Upper lobe of left lung (tissue), 6 donors: ENCODE measurements at places on chromosomes 5 and 9.

DNA sequence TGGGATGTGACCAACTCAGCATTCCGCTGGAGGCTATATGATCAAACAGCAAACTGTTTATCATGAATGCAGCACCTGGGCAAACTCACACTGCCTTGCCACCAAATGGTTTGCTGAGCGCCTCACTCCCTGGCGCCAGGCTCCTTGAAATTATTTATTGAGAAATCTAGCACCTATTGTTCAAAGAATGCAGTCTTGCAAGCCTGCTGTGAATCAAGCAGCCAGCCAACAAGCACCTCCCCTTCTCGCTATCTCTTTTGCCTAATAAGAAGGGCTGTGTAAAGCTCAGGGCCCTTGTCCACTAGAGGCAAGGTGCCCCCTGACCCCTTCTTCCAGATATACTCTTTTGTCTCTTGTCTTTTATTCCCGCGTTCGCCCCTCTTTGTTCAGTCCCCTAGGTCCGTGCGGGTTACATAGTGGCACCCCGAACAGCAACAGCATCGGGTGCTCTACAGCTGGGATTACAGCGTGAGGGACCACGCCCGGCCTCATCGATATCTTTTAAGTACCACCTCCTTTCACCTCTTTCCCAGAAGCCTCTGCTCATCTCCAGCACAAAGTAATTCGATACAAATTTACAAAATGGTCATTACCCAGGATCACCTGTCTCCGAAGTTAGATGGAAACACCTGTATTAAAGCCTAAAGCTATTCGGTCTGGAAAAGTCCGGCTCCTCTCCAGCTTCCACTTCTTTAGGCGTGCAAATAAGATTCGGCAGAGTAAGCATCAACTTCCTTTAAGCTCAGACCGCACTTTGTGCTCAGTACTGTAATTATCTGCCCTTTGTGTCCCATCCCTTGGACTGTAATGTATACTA is 896 bp downstream of the RIGI start:
- DNase-seq, result peak; percentile 45
- peaks cover 33% of the 10 kb centered on the region for H3K4me1 ChIP-seq
- peak overlapping the region; percentile 47 for H3K4me3 ChIP-seq
- no peaks in the 10 kb centered on the region for H3K27me3 ChIP-seq
- H3K36me3 ChIP-seq, result peaks cover under 1% of the 10 kb centered on the region

GRCh38 chr5:141560725-141561483 is 57.9 kb downstream of the DIAPH1 start:
- peak overlapping the region; percentile 89 for H3K27ac ChIP-seq
- H3K27me3 ChIP-seq, result no peaks in the 10 kb centered on the region
- no peak for DNase-seq

- no peaks in the 10 kb centered on the region for H3K27me3 ChIP-seq
- no peak overlapping the region for H3K4me3 ChIP-seq
- no peak overlapping the region for H3K27ac ChIP-seq
- no peaks in the 10 kb centered on the region for H3K36me3 ChIP-seq
Observed at GRCh38 chr9:92663951-92664350, 6.0 kb downstream of the IPPK start.

DNA sequence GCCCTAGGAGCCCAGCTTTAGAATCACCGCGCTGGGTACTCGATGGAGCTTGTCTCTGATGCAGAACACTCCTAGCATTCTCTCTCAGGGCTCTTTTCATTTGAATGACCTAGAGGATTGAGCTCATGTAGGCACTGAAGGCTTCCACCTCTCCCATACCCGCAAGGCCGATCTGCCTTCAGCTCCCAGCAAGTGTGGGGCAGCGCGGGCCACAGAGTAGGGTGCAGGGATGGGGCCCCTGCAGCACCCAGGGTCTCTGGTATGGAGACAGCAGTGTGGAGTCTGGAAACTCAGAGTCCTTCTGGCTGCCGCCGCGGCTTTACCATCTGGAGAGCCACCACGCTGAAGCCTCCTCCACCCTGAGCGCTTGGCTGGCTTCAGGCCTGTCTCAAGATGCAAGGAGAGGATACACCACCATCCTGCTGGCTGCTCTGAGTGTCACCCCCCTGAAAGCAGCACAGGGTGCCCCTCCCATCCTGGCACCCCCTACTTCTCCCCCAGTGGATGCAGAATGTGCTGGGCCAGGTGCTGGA is 12.9 kb downstream of the STKLD1 start:
- H3K4me1 ChIP-seq, result no peaks in the 10 kb centered on the region
- DNase-seq, result no peak
- H3K4me3 ChIP-seq, result no peak overlapping the region
- H3K36me3 ChIP-seq, result no peaks in the 10 kb centered on the region

- H3K27ac ChIP-seq, result no peak within 1 kb of the TSS
- H3K4me3 ChIP-seq, result peak within 1 kb of the TSS; percentile 6
- no peaks in the 10 kb centered on the region for H3K36me3 ChIP-seq
- no peaks in the 10 kb centered on the region for H3K4me1 ChIP-seq
- DNase-seq, result peak; percentile 58
- H3K27me3 ChIP-seq, result no peaks in the 10 kb centered on the region
Observed at GRCh38 chr5:141412854-141413539, at the start of gene PCDHGA10. Gene PCDHGA10, plus strand, starts transcription at chr5:141412987. Its CDS starts 189 bp downstream, at chr5:141413176.

DNA sequence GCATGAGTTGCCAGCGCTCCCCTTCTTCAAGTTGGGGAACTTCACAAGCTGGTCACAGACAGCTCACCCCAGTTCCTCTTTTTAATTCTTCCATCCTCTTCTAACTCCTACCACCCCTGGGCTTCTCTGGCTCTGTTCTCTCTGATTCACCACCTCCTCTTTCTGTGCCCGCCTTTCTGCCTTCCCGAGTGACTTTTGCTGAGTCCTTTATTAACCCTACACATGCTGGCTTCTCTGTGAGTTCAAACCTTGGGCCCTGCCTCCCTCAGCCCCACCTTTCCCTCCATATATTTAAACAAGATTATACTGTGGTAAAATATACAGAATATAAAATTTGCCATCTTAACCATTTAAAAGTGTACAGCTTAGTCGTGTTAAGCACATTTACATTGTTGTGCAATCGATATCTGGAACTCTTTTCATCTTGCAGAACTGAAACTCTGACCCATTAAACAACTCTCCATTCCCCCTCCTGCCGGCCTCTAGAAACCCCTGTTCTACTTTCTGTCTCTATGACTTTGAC is 32.0 kb downstream of the SLC46A2 start:
- H3K27ac ChIP-seq, result peak overlapping the region; percentile 50
- H3K4me3 ChIP-seq, result no peak overlapping the region
- peaks cover 50% of the 10 kb centered on the region for H3K4me1 ChIP-seq
- no peak for DNase-seq

DNA sequence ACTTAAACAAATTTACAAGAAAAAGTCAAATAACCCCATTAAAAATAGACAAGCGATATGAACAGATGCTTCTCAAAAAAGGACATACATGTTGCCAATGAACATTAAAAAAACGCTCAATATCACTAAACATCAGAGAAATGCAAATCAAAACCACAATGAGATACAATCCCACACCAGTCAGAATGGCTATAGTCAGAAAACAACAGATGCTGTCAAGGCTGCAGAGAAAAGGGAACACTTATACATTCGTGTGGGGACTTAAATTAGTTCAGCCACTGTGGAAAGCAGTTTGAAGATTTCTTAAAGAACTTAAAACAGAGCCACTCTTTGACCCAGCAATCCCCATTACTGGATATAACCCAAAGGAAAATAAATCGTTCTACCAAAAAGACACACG is 10.8 kb downstream of the OR13F1 start:
- no peaks in the 10 kb centered on the region for H3K36me3 ChIP-seq
- no peak overlapping the region for H3K27ac ChIP-seq
- no peaks in the 10 kb centered on the region for H3K4me1 ChIP-seq
- H3K27me3 ChIP-seq, result no peaks in the 10 kb centered on the region
- DNase-seq, result no peak

- no peaks in the 10 kb centered on the region for H3K36me3 ChIP-seq
- H3K4me3 ChIP-seq, result no peak overlapping the region
- H3K4me1 ChIP-seq, result peaks cover 18% of the 10 kb centered on the region
- DNase-seq, result no peak
- H3K27me3 ChIP-seq, result no peaks in the 10 kb centered on the region
Observed at GRCh38 chr9:92147030-92147851, 32.0 kb upstream of the SPTLC1 start.

DNA sequence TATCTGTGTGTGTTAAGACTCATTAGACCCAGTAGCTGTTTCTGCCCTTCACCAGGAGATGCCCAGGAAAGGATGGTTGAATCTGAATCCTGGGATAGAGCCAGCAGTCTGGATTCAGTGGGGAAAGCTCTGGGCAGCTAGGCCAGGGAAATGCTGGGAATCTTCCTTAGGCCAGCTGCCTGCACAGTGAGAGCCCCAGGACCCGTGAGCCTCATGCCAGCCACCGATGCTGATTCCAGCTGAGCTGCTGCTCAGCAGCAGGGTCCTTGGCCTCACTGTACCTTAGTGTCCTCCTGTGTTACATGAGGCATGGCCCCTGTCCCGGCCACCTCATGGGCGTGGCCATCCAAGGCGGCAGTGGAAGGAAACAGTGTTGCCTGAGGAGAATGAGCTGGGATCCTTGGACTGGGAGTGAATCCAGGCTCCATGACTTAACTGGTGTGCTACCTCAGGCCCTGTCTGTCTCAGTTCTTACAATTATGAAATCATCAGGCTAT is 87.1 kb downstream of the AMBP start:
- DNase-seq, result no peak
- H3K4me3 ChIP-seq, result no peak overlapping the region
- H3K4me1 ChIP-seq, result peaks cover 40% of the 10 kb centered on the region
- no peaks in the 10 kb centered on the region for H3K27me3 ChIP-seq

- H3K27me3 ChIP-seq, result no peaks in the 10 kb centered on the region
- no peaks in the 10 kb centered on the region for H3K36me3 ChIP-seq
- no peak overlapping the region for H3K27ac ChIP-seq
- no peak for DNase-seq
- H3K4me3 ChIP-seq, result no peak overlapping the region
Observed at GRCh38 chr5:104297076-104297475, 734.5 kb upstream of the NUDT12 start.

DNA sequence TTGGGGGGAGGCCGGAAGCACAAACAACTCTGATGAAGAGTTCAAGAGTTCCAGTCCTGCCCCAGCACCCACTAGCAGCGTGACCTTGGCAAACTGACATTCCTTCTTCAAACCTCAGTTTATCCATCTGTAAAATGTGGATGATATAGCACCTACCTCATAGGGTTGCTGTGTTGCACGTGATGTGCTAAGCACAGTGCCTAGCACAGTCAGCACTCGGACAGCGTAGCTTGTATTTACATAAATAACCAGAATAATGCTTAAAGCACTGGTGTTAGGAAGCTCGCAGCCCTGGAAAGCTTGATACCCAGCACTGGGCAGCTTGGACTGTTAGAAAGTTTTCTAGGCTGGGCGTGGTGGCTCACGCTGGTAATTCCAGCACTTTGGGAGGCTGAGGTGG is 5.1 kb downstream of the PKN3 start:
- H3K4me1 ChIP-seq, result peaks cover 13% of the 10 kb centered on the region
- H3K27ac ChIP-seq, result no peak overlapping the region
- no peak for DNase-seq
- H3K27me3 ChIP-seq, result no peaks in the 10 kb centered on the region
- H3K4me3 ChIP-seq, result no peak overlapping the region
- no peaks in the 10 kb centered on the region for H3K36me3 ChIP-seq

DNA sequence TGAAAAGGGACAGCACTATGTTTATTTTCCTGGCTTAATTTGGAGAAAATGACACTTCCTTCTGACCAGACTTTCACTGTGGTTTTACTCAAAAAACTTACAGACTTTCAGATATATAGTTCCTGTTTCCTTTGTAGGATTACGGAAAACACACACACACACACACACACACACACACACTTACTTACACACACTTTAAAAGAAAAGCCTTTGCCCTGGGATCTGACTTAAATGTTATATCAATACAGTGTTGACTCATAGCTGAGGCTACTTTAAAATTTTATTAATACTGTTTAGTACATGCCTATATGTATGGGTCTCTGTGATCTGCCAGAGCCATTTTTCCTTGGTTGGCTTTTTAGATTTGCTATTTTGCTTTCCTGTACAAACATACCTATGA is 758.3 kb downstream of the DNAH5 start:
- no peaks in the 10 kb centered on the region for H3K27me3 ChIP-seq
- no peak overlapping the region for H3K4me3 ChIP-seq
- H3K4me1 ChIP-seq, result no peaks in the 10 kb centered on the region
- H3K36me3 ChIP-seq, result no peaks in the 10 kb centered on the region

DNA sequence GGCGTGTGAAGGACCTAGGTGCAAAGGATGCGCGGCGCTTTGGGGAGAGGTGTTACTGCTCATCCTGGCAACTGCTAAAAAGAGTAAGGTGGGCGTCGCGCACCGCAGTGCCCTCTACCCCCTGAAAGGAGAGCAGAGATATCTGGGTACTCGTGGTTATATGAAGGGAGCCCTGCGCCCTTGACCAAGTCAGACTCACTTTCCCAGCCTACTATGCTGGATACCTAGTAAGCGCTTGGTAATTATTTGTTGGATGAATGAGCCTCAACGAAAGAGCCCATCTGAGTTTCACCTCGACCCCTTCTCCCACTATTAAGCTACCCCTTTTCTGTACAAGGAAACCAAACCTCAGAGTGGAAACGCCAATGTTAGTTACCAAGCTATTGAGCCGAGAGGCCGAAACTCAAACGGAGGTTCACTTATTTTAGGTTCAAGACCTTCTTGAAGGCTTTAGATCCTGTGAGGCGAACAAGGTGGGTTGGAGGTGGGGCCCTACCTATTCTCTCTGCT is 8.0 kb downstream of the LHX6 start:
- no peak overlapping the region for H3K4me3 ChIP-seq
- H3K36me3 ChIP-seq, result no peaks in the 10 kb centered on the region
- H3K27me3 ChIP-seq, result peaks cover 47% of the 10 kb centered on the region
- H3K27ac ChIP-seq, result no peak overlapping the region
- DNase-seq, result no peak

- no peaks in the 10 kb centered on the region for H3K27me3 ChIP-seq
- peaks cover 25% of the 10 kb centered on the region for H3K4me1 ChIP-seq
- no peak overlapping the region for H3K27ac ChIP-seq
Observed at GRCh38 chr9:104855807-104856206, 72.1 kb downstream of the ABCA1 start.

DNA sequence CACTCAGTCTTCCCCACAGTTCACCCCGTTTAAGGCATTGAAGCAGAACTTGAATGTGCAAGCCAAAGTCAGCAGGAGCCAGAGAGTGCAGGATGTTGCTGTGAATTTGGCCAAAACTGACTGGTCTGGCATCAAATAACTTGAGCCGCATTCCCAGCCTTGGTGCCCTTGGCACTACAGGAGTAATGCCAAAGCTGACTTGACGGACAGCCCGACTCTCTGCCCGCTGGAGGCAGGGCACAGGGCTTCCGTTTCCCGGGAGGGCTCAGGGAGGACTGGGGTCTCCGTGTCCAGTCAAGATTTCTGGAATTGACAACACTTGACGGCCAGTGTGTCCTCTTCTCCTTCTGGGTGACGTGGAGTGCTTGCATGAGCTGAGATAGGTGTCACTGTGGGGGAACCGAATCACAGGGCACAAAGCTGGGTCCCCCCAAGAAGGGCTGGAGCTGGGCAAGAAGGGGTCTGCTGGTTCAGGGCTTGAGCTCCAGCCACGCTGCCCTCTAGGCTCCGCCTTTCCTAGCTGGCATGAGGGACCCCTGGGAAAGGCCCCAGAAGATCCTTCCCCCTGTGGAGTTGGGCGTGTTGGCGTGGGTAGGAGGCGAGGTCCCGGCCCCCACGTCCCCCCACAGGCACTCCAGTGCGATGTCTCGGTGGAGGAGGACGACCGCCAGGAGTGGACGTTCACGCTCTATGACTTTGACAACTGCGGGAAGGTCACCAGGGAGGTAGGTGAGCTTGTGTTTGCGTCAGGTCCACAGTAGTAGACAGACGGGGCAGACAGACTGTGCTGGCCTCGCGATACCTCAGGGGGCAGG is 25.2 kb downstream of the NKD2 start:
- H3K4me1 ChIP-seq, result no peaks in the 10 kb centered on the region
- H3K36me3 ChIP-seq, result no peaks in the 10 kb centered on the region
- peak; percentile 33 for DNase-seq
- H3K27me3 ChIP-seq, result no peaks in the 10 kb centered on the region
- no peak overlapping the region for H3K4me3 ChIP-seq
